Left ventricle myocardium inferior (tissue), 1 donor: ENCODE measurements at places on chromosomes 5 and 9.

DNA sequence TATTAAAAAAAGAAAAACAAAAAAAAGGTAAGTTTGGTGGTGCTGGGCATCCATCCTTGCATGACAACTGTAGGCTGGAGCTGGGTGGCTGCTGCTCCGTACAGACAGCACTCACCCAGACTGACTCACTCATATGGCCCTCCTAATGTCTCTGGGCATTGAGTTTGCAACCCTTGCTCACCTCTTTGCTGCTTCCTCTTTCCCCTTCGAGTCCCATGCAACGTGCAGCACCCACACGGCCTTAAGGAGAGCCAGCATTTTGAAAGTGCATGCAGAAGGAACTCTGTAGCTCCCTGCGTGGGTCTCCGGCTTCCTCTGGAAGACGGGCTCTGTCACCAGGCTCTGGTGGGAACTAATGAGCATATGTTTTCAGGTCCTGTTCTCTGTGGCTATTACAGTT, 60.5 kb upstream of the ENTREP1 start:
- DNase-seq: no peak

GRCh38 chr5:154542581-154542980, 64.6 kb upstream of the HAND1 start:
- no peak for DNase-seq

- no peak for DNase-seq
Measured at GRCh38 chr5:82154776-82155175, 123.4 kb downstream of the RPS23 start.

DNA sequence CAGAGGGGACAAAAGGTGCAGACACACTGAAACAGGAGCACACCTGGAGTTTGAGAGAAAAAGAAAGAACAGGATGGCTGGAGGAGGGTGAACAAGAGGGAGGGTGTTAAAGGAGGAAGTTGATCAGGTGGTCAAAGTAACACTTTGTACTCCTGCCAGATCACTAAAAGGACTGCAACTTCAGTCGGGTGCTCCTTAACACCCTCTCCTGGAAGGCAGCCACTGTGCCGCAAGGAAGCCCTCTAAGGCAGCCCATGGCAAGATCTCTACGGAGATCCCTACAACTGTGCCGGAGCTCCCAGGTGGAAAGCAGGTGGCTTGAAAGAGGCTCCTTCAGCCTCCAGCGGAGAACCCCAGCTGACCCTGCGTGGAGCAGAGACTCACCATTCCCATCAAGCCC, 124.4 kb upstream of the MSX2 start:
- DNase-seq: no peak

DNA sequence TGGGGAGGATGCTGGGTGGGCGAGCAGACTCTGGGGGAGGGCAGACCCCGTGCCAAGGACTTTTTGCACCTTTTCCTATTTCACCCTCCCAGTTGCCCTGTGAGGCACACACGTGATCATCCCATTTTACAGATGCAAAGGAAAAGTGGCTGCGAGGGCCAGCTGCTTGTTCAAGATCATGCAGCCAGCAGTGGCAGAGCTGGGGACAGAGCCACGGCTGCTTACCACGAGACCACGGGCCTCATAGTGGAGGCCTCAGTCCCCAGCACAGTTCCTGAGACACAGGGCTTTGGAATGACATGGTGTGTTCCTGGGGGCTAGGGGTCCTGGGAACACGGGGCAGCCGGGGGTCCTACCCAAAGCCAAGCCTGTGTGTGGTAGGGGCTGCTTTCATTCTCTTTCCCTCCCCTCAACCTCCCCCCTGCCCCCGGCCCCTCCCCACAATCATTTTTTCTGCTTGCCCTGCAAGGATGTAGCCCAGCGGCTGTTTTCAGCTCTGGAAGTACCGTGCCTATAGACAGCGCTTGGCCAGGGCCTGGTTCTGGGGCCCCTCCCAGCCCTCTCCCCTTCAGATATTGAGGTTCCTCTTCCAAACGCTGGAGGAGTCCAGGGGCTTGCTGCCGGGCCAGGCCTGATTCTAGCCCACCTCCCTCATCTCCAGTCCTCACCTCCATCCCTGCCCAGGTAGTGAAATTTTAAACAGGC, 58.5 kb upstream of the IER5L start:
- DNase-seq: no peak

- DNase-seq: peak; percentile 62
Measured at GRCh38 chr9:34989946-34990635, 546 bp downstream of the DNAJB5 start.

DNA sequence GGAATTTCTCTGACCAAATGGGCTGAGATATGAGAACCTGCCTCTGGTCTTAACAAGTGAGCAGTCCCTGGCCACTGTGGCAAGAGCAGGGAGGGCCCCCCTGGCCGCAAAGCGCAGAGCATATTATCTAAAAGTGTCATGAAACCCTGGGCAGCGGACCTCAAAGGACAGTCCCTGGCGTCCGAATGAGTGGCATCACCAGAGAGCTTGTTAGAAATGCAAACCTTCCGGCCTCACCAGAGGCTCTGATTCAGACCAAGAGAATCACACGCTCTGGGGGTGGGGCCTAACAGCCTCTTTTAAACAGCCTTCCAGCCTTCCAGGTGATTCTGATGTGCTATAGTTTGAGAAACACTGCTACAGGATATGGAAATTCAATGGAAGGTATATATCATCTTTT, 10.9 kb downstream of the PTPN3 start:
- no peak for DNase-seq

DNA sequence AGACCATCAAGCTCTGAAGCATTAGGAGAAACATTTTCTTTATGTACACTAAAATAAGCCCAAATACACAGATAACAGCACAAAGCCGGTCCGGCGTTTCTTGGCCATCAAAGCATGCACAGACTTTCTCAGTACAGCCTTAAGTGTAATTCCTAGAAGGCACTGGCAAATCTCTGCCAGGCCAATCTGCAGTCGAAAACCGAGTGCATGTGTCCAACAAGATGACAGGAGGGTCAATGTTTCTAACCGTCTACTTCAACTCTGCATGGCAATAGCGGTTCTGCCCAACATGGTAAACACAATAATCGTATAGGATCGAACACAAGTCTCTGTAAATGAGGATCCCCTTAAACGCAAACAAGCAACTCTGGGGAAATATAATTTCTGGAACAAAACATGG, 1.1 kb downstream of the ARL15 start:
- DNase-seq: no peak

GRCh38 chr9:26809795-26810194, 82.8 kb downstream of the CAAP1 start:
- DNase-seq: no peak

GRCh38 chr9:90322296-90322695, 320.3 kb downstream of the DIRAS2 start:
- no peak for DNase-seq

- no peak for DNase-seq
Measured at GRCh38 chr5:174972291-174972690, 247.9 kb downstream of the MSX2 start.

GRCh38 chr5:6365142-6365976, 13.0 kb downstream of the MED10 start:
- DNase-seq: no peak

GRCh38 chr5:125961150-125961549, 462.1 kb upstream of the GRAMD2B start:
- DNase-seq: no peak
